ENCODE measurements at places on chromosomes 6 and 20. TPM values are rescaled to one million over a fixed set of nuclear protein-coding genes. Genes with fewer than 3 reads are reported as not detected.

GTSF1L gene
- not detected for total RNA-seq

TMEM217 gene
- total RNA-seq = 4.0 TPM

GRIK2 gene
- total RNA-seq = under 0.01 TPM

FOXA2 gene
- total RNA-seq = not detected

FAM209A gene
- total RNA-seq = not detected

RBM38 gene
- total RNA-seq = 7.9 TPM

Data from fibroblast of lung (primary cell).